Inflammatory macrophage (primary cell): ENCODE measurements at places on chromosomes 4 and X.

DNA sequence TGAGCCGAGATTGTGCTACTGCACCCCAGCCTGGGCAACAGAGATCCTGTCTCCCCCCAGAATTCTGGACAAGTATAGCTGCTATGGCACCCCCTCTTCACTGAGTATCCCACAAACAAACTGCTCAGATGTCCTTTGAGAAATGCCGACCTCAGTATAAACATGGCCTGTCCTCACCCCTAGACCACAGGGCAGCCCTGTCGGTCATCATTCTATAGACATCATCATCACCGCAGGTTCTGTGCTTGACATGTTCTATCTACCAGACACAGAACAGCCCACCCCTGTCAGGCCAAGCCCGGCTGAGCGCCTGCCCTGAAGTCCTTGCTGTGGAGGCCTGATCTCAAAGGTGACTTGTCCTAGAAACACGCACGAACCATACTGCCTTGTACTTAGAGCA, 232.9 kb downstream of the DHRSX start:
- no peak for DNase-seq

DNA sequence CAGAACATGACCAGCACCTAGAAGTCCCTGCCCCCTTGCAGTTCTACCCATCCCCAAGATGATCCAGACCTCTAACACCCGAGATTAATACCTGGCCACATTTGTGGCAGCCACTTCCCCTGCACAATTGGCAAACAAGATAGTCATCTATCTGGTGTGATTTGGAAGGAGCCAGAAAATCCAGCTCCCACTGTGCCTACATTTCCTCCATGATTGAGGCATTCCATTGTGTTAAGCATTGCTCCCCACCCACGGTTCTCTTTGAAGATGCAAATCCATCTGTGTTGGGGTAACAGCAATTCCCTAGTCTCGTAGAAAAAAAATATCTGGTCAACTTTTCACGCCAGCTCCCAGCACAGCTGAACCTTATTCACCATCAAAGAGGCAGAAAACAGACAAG, 405.0 kb downstream of the BCOR start:
- no peak for DNase-seq

DNA sequence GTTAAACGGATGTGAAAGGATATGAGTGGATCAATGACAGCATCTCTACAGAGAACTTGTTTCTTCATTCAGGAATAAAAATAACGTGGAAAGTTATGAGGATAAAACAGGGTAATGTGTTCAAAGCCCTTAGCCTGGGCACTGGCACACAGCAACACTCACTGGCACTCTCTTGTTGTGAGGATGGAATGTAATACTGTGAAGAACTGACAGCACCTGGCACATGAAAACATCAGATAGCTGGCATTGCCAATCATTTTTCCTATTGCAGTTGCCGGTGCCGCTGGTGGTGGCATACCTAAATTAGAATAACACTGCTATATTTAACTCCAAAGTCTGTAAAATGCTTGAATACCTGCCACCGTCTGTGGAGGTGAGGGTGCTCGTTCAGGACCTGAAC, 1061.2 kb downstream of the DMD start:
- DNase-seq: no peak

GRCh38 chrX:69231903-69232302, 66.7 kb upstream of the PJA1 start:
- no peak for DNase-seq

DNA sequence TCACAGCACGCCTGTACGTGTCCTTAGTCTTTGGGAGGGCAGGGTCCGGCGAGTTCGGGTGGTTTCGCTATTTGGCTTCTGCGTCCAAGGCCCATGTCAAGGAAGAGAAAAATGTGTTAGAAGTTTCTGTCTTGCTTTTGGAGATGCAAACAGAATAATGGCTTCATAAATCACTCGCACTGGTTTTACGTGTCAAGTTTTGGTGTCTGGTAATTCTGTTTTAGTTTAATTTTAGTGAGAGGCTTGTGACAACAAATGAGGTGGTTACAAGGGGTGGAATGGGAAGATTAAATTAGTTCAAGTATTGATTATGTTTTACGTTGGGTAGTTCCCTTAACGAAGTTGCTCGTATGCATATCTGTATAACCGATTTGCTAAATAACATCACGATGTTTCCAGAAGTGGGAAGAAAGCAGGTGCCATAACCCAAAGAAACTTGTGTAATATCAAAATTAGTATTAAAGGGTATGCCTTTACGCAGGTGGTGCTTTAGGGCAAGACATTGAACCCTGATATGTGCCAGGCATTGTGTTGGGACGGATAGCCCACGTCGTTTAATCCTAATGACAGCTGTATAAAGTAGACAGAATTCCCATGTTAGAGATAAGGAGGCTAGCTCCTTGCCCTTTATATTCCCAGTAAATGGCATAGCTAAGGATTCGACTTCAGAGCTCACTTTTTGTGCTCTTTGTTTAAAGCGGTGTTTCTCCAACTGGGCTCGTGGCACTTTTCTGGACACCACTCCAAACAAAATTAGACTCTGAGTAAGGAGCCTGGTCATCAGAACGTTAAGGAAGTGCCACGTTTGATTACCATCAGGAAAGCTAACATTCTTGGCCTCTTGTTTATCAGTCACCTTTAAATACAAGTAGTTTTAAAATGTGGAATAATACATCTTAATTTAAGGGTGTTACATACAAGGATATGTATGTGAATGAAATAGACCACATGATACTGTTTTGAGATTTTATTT, 843 bp downstream of the RPL34 start:
- no peak for DNase-seq

GRCh38 chr4:100826067-100826466, 308.2 kb upstream of the EMCN start:
- DNase-seq: no peak

GRCh38 chr4:59818656-59819055, 1381.5 kb upstream of the ADGRL3 start:
- DNase-seq: peak; percentile 10

GRCh38 chr4:16685536-16685935, 212.9 kb downstream of the LDB2 start:
- no peak for DNase-seq

- DNase-seq: no peak
Measured at GRCh38 chr4:74794382-74795010, at the start of gene BTC. Gene BTC (minus strand): TSS chr4:74794523. CDS start chr4:74794325, 198 bp downstream.
